D341Med (cell line): ENCODE measurements at places on chromosomes 13 and 19.

- DNase-seq = no peak
Measured at GRCh38 chr13:99214232-99214631, 13.6 kb downstream of the UBAC2 start.

DNA sequence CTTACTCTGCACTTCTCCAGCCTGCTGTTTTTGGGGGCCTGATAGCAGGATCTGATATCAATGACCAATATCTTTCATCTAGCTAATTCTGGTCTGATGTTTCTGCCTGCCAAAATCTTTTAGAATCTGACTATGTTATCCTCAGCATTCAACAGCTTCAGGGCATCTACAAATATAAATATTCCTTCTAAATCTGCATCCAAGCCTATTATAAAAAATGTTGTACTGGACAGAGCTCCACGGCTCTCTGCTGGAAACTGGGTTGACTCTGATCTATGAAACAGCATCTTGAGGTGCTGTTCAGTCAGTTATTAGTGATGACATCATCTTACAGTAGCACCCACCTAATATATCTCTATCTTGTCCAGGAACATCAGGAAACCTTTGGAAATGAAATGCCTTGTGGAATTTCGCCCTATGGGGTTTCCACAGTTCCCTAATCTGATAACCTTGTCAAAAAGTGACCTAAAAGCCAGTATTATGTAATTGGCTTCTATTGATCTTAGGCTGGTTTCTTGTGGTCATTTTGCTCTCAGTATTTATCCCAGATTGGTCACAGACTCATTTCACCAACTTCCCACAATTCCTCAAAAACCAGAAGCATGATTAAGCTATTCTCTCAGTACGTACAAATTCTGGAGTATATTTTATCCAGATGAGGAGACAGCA lies 33.0 kb downstream of the ERICH6B start:
- no peak for DNase-seq

DNA sequence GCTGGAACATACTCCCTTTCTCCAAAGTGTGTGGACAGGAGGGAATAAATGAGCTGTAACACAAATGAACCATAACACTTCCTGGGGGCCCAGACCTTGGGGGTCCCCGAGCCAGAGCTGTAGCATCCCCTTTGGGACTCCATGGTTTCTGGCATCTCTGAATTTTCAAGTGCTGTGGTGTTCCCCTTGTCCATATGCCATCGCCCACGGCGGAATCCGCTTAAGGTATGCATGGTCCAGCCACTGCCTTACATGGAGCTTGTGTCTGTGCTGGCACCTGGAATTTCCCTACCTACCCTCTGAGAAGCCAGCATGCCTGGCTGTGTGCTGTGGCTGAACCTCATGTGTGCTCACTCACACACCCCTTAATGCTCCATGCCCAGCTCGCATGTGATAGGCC lies 943.6 kb downstream of the SLITRK1 start:
- no peak for DNase-seq

GRCh38 chr19:13066933-13067807 lies 35.5 kb downstream of the LYL1 start:
- DNase-seq = no peak

DNA sequence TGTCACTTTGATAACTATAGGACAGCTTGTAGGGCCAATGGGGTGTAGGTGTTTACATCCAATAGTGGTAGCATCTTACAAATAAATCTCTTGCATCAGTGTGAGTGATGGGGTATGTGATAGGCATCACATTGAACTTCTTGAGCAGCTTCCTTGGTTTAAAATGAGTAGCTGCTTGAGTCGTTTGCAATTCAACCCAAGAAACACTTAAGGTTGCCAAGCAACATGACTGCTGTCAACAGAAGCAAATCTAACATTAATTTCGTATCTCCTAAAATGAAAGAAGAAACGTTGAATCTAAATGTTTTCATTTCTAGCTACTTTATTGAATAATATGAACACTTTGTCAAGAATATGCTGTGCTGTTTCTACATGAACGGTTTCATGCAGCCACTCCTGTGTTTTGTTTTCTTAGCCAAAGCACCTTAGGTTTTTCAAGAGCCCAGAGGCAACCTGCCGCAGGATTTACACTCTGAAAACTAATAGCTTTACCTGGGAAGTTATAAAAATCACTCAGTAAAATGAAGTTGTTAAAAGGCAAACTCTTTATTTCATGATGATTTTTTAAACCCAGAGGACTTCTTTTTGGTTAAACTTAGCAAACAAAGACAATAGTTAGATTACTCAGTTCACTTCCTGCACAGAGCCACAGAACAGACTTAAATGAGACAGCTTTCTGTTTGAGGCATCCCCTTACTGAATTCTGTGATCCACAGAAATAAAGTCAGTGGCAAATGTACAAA lies 305.2 kb downstream of the MTUS2 start:
- DNase-seq = no peak

DNA sequence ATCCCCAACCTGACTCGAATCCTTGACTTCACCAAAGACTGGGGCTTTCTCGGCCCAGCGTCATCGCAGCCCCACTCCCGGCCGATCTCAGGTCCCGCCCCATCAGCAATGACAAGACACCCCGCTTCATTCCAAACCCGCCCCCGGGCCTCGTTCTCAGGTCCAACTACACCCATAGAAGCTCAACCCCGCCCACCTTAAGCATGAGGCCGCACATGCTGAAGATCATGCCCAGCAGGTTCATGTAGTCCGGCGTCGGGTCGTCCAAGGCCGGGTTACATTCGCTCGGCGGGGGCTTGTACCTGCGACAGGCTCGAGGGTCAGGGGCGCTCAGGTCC lies 2.3 kb downstream of the WDR83 start:
- DNase-seq = no peak

DNA sequence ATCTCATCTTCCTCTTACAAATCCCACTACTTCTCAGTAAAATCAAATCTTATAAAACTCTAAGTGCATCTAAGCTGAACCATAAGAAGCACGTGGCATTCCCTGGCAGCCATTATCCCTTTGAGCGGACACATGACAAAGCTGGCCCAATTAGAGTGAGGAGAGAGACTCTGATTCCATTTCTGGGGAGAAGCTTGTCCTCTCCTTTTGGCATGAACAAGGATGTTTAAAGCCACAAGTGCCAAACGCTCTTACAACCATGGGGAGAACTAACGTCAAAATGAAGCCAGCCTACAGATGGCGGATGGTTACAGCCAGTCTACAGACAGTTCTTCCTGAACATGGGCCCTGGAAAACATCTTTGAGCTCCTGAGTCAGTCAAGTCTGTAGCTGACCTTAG lies 231.3 kb downstream of the LHFPL6 start:
- no peak for DNase-seq

GRCh38 chr13:40589285-40590109 lies 76.9 kb downstream of the FOXO1 start:
- DNase-seq = no peak

GRCh38 chr13:31769575-31769974 lies 30.2 kb downstream of the RXFP2 start:
- no peak for DNase-seq
